Naive thymus-derived CD8-positive, alpha-beta T cell (primary cell): ENCODE measurements at places on chromosomes 16 and 17.

- DNase-seq: no peak
These were observed 35.0 kb downstream of the ENGASE start for GRCh38 chr17:79109584-79109983.

GRCh38 chr16:69798466-69798865, 36.3 kb downstream of the WWP2 start:
- DNase-seq: no peak

GRCh38 chr17:21816592-21817567, 124.6 kb downstream of the KCNJ18 start:
- DNase-seq: no peak

DNA sequence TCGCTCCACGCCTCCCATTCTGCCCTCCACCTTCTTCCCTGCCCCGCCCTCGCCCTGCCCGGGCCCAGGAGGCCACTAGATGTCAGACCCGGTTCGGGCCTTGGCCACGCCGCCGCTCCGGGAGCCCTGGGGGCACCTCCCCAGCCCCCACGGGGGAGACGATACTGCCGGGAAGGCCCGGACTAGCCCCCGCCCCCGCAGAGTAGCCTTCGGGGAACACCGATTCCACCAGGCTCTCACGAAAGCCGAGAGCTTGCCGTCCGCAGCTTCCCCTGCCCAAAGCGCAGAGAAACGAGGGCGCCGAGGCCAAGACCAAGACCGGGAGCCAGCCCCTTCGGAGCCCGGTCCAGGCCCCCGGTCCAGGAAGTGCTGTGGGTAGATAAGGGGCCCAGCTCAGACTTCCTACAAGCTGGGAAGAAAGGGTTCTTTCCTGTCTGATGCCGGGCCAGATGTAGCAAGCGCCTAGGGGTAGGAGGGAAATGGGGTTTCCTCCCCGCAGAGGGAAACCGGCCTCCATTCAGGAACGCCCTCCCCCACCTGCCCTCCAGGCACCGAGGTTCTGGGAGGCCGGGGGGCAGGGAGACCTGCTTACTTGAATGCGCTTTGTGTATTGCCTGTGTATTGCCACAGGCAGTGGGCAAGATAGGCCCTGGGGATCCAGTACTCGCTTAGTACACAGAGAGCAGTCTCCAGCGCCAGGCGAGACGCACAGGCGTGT, 806 bp upstream of the CYB561 start:
- peak; percentile 20 for DNase-seq

DNA sequence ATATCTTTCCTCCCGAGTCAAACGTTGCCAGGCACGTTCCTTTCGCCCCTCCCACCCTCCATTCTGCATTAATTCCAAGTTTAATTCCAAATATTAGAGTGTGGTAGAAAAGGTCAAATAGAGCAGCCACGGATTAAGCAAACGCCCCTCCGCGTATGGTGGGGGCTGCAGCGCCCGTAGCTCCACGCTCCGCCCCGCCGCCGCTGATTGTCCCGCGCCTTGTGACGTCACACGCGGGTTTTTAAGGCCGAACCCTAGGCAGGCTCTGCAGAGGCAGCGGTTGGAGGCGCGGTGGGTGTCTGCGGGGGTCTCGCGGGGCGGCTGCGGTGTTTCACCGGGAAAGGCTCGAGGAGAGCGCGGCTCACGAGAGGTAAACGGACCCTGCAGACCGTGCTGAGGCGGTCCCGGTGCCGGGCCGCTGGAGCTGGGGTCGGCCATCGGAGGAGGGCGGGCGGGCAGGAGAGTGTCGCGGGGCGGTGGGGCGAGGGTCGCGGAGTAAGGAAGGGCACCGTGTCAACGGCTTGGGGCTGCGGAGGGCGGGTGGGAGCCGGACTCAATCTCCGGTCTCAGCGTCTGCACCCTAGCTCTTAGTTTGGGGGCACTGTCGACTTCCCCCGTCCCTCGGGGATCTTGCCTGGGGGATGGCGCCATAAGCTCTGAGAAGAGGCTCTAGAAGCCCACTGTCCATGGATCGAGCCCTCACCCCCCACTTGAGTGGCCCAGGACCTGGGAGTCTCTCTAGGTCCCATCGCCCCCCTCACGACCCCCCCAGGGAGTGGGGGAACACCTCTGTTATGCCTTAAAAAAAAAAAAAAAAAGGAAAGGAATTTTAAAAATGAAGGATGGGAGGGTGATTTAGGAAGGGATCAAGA, at the start of gene ARL4D:
ARL4D (plus strand) TSS at position 270 of the 872 bp plus-strand sequence. CDS start 740 bp downstream, outside the sequence.
- DNase-seq: peak; percentile 84

GRCh38 chr17:76550712-76551615, 11.1 kb downstream of the PRCD start:
- peak; percentile 8 for DNase-seq

- DNase-seq: no peak
These were observed 10.3 kb downstream of the MINK1 start for GRCh38 chr17:4843321-4844000.

DNA sequence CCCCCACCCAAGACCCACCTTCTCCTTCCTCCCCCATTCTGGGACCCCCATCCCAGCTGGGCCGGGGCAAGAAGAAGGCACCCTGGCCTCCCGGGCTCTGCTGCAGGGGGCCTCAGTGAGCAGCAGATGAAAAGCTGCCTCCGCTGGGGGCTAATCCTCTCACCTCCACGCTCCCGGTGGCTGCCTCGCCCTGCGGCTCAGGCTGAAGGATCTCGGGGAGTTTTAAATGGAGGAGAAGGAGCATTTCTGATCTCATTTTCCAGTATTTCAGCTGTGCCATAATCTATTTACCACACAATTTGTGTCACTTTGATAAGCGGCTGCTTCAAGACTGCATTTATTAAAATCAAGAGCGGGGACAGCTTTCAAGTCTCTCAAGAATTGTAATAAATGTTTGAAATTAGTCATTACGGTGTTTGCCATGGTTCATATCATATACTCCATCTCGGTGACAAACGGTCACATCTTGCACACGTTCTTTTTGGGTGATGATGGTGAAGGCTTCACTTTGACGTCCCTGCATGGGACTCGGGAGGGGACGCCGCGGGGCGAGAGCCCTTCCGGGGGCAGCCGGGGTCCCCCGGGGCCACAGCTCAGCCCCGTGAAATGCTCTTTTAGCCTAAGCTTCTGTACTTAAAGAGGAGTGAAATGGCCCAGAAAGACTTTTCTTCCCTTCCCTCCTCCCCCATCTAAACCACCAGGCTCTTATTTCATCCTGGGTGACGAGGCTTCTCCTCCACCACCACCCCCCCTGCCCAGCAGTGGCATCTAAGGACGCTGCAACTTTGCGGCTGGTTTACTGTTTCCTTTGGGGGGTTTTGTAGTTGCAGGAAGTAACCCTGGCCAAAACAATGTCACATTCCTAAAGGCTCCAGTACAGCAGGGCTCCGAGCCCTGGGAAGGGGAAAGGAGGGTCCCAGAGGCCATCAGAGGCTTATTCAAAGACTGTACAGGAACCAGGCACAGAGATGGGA, 313.1 kb upstream of the TNRC6C start:
- DNase-seq: peak; percentile 63

DNA sequence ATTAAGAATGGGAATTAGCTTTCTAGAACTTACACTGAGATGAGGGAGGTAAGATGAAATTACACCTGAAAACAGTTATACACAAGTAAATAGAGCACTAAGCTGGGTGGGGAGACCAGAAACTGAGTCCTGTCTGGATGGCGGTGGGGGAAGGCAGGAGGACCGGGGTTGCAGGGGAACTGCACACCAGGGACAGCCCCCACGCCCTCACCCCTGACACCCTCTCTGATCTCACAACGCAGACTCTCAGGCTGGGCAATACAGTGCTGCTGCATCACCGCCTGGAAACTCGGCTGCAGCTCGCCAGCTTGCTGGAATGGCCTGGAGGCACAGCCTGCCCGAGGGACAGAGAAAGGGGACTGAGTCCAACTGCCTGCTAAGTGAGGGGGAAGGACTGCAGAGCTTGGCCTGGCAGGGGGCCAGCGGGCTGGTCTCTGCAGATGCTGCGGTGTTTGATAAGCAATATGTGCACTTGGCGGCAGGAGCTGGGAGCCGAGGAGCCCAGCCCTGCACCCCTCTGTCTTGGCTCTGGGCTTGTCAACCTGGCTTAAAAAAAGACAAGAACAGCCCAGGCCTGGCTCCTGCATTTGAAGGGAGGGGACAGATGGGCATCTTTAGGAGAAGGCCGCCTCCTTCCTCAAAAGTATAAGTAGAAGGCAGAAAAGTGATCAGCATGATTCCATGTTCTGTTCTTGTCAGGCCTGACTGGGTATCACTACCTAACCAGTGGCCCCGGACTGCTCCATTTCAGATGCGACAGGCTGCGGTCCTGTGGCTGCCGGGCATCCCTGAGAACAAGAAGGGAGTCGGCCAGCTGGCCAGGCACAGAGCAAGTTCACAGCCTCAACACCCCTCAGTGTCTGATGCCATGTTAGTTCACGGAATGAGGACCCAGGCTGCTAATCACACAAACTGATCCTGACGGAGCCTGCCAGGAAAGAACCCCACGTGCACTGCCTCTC, 30.2 kb downstream of the SPHK1 start:
- no peak for DNase-seq

DNA sequence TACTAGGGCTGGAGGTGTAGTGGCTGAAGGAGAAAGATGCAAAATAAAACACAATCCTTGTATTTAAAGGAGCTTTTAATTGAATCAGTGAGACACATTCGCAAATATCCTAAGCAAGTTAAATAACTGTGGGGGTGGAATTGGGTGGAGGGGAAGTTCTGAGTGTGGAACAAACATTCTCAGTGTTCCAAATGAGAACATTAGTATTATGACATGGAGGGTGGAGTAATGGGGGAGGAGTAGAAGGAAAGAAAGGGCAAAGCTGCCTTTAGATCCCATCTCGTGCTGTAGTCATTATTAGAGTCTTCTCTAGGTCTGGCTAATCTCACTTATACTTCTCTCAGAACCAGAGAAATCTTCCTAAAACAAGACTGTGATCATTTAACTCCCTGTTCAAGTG, 169.7 kb downstream of the ANKFN1 start:
- DNase-seq: no peak

DNA sequence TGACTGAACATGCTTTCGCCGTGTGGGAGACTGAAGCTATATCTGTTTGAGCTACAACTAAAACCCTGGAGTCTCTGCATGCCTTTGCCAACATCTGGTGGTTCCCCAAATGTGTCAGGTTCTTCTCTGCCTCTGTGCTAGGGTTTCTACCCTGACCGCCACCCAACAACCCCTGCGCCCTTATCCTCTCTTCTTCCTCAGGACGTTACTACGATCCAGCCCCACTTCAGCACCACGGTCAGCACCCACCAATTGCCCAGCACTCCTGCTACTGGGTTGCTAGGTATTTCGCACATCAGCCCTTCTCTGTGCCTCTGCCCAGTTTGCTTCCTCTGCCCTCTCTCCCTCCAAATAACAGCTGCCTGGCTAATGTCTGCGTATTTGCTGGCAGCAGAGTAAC, 106.3 kb upstream of the HSBP1 start:
- DNase-seq: no peak

- DNase-seq: no peak
These were observed 206.5 kb upstream of the IRX3 start for GRCh38 chr16:54493061-54493460.

- no peak for DNase-seq
These were observed 42.7 kb downstream of the DYNLRB2 start for GRCh38 chr16:80583466-80583865.

GRCh38 chr17:47847341-47848197, 3.4 kb downstream of the SP6 start:
- DNase-seq: peak; percentile 32

DNA sequence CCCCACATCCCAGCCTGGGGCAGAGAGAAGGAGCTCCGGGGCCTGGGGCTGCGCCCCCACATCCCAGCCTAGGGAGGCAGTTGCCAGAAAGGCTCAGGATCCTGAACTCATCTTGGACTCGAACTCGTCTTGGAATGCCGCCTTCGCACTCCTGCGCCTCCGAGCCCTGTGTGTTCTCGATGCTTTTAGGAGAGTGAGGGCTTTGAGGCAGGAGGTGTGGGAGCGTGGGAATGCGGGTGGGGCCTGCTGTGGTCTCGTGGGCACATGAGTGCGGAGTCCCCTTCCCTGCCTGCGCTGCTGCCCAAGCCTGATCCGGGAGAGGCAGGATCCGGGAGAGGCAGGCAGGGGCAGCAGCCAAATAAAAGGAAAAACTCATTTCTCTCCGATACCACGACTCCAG, 1.2 kb downstream of the BHLHA9 start:
- no peak for DNase-seq

DNA sequence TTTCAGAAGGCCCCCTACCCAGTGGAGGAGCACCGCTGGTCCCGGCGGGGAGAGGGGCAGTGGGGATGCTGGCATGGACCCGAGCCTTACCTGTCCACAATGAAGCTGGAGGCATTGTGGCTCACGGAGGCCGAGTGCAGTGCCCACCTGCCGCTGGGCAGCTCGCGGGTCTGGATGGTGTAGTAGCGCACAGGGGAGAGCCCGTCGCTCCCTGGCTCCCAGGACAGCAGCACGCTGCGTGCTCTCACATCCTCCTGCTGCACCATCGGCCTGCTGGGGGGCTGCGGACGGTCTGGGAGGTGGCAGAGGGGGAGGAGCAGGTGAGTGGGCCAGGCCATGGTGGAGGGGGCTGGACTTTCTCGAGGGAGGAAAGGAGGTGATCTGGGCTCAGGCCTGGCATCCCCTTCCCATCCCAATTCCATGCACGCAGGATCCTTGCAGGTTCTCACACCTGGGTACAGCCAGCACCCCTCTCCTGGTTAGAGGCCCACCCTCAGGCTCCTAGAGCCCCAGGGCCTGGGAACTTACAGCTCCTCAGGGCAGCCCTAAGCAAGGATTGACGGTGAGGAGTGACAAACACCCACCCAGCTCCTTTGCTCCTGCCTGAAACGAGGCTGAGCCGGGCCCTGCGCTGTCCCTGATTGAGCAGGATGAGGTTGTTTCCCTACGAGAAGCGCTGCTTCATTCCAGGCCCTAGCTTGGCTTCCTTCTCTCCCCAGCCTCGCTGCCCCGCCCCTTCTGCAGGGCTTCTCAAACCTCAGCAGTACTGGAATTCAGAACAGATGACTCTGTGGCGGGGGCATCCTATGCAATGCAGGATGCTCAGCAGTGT, 76.2 kb upstream of the CDC42EP4 start:
- no peak for DNase-seq

GRCh38 chr16:53841884-53842283, 137.9 kb downstream of the FTO start:
- DNase-seq: no peak

DNA sequence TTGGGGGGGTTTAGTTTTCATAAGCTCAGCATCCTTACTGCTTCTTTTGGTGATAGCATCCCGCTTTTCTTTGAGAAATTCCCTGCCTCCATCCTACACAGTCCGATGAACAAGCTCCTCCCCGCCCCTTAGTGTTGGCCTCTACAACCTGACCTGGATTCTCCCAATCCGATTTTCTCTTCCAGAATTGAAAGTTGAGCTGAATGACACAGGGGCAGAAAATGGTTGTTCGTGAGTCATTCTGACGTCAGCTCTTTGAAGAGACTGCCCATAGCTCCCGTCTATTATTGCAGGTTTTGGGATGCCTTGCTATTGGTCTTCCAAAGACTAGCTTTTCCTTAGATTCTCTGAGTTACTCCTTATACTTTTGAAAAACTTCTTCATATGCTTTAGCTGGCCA, 279.7 kb downstream of the SLC39A11 start:
- no peak for DNase-seq

GRCh38 chr17:76427501-76428231, 25.3 kb downstream of the UBE2O start:
- no peak for DNase-seq
